NCI-H524 treated with DMSO at 0.1 percent for 48 hours (cell line): ENCODE measurements at places on chromosomes 1 and 21.

- no peak for DNase-seq
These were observed 83.2 kb upstream of the TLR5 start for GRCh38 chr1:223226271-223226670.

DNA sequence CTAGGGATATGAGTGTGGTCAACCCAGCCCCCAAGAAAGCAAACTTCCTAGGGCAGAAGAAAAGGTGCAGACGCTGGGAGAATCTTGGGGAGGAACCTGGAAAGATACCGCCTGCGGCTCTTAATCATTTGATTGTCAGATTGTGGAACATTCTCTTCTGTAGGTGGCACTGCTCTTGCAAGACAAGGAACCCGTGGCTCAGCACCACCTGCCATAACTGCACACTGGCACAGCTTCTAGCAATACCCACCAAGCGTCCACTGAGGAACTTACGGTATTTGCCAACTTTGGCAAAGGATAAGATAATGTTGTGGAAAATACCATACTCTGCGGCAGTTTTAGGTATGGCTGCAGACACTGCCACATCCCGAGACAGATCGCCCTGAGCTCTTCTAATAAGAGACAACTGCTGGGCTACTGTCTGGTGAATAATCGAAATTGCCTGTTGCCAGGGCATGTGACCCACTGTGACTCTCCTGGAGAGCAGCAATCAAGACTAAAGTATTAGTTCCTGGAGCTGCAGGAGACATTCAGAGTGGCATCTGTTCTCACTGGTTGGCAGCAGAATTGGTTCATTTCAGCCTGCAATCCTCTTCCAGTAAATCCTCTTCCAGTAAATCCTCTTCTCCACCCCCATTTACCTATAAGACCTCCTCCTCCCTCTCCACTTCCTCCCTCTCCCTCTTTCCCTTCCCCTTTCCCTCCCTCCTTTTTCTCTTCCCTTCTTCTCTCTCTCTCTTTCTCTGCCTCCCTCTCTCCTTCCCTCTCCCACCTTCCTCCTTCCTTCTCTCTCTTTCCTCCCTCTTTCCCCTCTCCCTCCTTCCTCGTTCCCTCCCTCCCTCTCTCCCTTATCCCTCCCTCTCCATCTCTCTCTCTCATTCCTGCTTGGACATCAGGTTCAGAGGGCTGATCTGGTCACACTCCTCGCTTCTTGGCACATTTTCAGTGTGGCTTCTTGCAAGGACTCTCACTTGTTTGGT is 49.7 kb upstream of the B3GALT5 start:
- DNase-seq = peak; percentile 77

DNA sequence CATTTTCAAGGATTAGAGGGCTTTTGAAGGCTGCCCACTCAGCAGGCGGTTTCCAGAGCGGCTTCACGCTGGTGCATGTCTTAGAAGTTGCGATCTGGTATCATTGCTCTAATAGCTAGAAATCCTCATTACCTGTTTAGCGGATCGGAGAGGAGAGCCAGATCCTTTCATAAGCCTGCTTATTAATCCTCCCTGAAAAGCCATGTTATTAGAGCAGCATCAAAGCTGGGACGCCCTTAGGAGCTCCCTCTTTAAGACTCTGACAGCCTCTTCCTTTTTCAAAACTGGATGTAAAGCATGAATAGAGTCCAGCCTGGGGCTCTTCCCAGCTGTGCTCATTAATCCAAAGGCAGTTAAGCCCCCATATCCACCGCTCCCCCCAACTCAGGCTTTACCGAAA is 13.9 kb upstream of the CTSE start:
- peak; percentile 68 for DNase-seq

GRCh38 chr1:14915356-14916054 is 238.0 kb upstream of the TMEM51 start:
- DNase-seq = no peak

GRCh38 chr1:22975694-22976093 is 3.0 kb upstream of the LACTBL1 start:
- DNase-seq = no peak

- DNase-seq = no peak
These were observed 13.5 kb upstream of the TINAGL1 start for GRCh38 chr1:31562707-31563360.

GRCh38 chr1:59022199-59022598 is 238.4 kb upstream of the JUN start:
- no peak for DNase-seq

- DNase-seq = no peak
These were observed 175.0 kb downstream of the FOXD2 start for GRCh38 chr1:47612819-47613218.

DNA sequence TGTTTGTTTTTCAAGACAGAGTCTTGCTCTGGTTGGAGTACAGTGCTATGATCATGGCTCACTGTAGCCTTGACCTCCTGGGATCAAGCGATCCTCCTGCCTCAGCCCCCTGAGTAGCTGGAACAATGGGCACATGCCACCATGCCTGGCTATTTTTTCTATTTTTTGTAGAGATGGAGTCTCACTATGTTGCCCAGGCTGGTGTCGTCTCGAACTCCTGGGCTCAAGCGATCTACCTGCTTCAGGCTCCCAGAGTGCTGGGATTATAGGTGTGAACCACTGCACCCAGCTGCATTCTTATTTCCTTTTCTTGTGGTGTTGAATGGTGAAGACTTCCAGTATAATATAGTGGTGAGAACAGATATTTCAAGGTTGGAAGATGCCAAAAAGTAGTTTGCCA is 28.0 kb downstream of the B3GALT5 start:
- no peak for DNase-seq

DNA sequence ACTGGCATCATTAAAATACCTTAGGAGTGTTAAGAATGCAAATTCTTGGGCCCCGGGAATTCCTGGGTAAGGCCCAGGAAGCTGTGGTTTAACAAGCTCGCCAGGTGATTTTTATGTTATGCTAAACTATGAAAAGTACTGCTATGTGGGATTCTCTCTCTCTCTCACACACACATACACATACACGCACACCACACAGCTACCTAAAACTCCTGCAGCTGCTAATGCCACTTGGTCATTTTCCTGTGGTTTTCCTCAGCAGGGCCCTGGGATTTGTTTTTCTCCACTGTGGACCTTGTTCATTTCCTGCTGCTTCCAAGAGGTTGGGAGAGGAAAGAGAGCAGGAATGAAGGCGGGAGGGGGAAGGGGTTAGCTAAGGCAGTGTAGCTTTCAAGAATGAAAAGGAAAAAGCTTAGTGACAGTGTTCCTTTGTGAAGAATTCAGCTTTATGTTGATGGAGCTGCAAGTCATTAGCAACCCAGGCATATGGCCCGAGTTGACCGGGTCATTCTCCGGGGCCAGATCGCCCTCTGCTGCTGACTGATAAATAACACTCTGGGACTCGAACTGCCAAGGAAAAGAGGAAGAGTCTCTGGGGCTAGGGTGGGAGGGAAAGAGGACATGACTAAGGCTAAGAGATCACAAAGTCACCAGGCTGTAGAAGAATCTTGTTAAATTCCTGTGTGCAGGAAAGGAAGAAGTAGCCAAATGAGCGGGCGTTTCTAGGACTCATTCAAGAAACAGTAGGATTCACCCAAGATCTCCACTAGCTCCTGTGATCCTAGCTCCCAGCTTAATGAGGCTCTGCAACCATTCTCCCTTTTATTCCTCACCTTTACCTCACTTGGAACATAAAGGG is 30.5 kb upstream of the LRIG2 start:
- DNase-seq = no peak
